ENCODE measurements at places on chromosomes 1 and 21. TPM values are rescaled to one million over a fixed set of nuclear protein-coding genes. Genes with fewer than 3 reads are reported as not detected.

GRCh38 chr1:234132795-234133194, 228.3 kb downstream of the SLC35F3 start:
- DNase-seq: no peak

Gene TENT5C
- 55.9 TPM for polyA plus RNA-seq

Gene SH3D21
- not detected for polyA plus RNA-seq

- no peak for DNase-seq
Measured at GRCh38 chr1:22827666-22828483, 117.2 kb downstream of the EPHB2 start.

GRCh38 chr1:42392255-42392654, 11.7 kb downstream of the RIMKLA start:
- no peak for DNase-seq

DNA sequence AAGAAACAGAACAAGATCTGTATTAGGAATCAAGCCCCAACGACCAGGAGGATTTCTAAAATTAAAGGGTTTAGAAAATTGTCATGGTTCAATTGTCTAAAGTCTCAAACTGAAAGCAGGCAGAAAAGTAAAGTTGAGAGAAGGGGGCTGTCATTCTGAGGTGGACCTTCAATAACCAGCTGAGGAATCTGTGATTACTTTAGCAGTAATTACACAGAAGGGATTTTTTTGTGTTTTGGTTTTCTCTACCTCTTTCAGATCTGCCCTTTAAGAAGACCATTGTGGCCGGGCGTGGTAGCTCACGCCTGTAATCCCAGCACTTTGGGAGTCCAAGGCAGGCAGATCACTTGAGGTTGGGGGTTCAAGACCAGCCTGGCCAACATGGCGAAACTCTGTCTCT, 17.4 kb downstream of the AIDA start:
- no peak for DNase-seq

Gene S100A12
- 7.8 TPM for polyA plus RNA-seq

Gene CLCA4
- not detected for polyA plus RNA-seq

Gene CA14
- 1.1 TPM for polyA plus RNA-seq

DNA sequence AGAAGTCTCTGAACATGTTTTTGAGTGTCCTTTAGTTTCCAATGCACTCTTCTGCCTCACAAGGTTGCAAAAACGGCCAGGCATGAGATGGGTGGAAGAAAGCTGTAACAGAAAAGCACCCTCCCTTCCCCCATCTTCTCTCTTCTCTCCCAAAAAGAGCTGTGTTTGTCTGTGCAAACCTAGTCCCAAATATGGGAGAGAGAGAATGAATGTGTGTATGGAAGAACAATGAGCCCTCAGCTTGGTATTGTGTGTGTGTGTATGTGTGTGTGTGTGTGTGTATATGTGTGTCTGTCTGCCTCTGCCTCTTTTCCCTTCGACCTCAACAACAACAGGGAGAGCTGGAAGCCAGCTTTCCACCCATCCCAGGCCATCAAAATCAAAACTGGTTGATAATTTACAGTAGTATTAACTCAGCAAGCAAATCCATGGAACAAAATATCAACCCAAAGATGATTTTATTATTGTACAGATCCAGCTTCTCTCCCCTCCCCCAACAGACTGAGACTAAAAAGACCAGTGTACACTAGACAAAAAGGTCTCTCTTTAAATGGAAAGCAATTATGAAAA, 1.8 kb downstream of the RERE start:
- no peak for DNase-seq

DNA sequence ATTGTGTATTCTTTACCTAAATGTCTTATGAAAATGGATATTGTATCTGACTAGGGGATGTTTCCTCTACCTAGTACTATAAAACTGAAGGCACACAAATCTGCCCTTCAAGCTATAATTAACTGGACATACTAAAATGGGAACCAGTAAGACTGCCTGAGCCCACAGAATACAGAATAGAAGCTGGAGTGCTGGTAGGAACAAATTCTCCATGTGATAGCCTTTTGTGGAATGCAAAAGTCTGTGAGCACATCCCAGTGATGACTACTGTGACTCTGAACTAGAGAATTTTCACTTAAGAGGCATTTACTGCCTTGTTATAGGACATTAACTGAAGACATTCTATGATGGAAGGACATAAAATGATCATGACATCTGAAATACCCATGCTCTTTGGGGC, 30.3 kb downstream of the KIFAP3 start:
- DNase-seq: no peak

Gene TNN
- not detected for polyA plus RNA-seq

Gene HNRNPU
- polyA plus RNA-seq: 288 TPM

Gene SMAP2
- 946 TPM for polyA plus RNA-seq

GRCh38 chr1:222547944-222548671, at the start of gene HHIPL2:
Gene HHIPL2 (minus strand): TSS chr1:222548104. CDS start chr1:222548044, 60 bp downstream.
- DNase-seq: no peak

Gene COL24A1
- polyA plus RNA-seq: not detected

Gene NOL9
- polyA plus RNA-seq: 12.0 TPM

DNA sequence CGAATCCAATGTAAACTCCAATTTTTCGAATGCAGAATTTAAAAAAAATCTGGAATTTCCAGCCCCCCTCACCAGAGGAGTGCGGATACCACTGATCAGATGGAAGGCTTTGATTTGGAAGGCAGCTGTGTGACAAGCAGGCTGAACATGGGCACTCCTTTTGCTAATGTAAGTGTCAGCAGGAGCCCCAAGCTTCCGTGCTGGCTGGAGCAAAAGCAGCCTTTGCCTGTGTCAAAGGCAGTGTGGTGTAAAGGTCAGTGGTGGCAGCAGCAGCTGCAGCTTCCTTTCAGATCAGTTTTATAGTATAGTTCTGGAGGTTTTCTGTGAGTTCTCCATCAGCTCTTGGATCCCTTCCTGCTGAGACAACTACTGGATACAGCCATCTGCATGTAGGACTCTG, 259.9 kb downstream of the CTH start:
- no peak for DNase-seq

Gene HPCAL4
- not detected for polyA plus RNA-seq

Gene PCAT6
- not detected for polyA plus RNA-seq

GRCh38 chr1:203570805-203571204, 55.8 kb upstream of the ATP2B4 start:
- no peak for DNase-seq

DNA sequence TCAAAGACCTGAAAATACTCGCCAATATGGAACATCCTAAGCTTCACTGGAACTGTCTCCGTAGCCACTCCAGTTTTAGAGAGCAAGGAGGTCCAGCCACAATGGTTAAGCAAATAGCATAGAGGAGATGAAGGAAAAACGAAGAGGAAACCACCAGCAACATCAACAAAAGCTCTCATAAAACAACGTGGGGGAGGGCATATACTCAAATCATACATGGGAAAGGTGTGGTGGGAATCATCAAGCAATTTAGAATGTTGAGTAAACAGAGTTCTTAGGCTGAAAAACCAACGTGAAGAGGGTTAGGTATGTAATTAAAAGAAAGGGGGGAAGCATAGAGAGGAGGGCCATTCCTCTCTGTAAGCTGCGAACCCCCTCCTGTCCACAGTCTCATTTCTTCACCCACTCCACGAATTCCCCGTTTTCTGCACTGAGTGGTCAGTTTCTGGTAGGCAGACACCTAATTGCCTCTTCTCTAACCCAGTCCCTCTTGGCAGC, 1.0 kb downstream of the TMEM59 start:
- no peak for DNase-seq

Gene TFAP2E
- not detected for polyA plus RNA-seq

DNA sequence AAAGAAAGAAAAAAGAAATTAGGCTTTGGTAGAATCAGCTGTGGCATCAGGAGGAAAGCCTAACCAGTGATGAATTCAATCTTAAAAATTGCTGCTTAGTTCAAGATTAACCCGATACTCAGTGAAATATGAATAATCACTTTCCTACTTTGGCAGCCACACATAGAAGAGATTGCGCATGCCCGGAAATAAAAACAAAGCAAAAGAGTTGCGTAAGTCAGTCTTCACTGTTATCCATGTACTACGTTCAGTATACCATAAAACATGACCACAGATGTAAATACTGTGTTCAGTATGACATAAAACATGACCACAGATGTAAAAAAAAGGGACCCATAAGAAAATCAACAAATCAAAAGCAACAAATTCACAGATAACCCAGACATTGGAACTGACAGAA, 19.2 kb downstream of the CD1D start:
- no peak for DNase-seq

GRCh38 chr1:205447457-205448341, 8.1 kb downstream of the BLACAT1 start:
- no peak for DNase-seq

DNA sequence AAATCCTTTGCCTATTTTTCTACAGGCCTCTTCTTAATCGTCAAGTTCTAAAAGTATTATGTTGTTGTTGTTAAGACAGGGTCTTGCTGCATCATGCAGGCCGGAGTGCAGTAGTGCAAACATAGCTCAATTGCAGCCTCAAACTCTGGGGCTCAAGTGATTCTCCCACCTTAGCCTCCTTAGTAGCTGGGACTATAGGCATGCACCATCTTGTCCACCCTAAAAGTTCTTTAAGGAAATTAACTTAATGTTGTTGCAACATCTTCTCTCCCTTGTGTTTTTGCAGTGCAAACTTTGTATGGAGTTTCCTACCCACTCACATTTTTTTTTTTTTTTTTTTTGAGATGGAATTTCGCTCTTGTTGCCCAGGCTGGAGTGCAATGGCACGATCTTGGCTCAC, 4.1 kb upstream of the VHLL start:
- no peak for DNase-seq

DNA sequence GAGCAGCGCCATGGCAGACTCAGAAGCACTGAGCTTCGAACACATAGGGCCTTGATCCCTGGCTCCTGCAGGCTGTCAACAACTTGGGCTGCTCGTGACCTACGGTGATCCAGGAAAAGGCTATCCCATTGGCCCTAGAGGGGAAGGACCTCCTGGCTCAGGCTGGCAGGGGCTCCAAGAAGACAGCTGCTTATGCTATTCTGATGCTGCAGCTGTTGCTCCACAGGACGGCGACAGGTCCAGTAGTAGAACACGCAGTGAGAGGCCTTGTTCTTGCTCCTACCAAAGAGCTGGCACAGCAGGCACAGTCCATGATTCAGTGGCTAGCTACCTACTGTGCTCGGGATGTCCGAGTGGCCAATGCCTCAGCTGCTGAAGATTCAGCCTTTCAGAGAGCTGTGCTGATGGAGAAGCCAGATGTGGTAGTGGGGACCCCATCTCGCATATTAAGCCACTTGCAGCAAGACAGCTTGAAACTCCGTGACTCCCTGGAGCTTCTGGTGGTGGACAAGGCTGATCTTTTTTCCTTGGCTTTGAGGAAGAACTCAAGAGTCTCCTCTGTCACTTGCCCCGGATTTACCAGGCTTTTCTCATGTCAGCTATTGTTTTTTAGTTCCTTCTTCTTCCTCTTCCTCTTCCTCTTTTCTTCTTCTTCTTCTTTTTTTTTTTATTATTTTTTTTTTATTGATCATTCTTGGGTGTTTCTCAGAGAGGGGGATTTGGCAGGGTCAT, 18.9 kb downstream of the ITLN2 start:
- DNase-seq: peak; percentile 12

DNA sequence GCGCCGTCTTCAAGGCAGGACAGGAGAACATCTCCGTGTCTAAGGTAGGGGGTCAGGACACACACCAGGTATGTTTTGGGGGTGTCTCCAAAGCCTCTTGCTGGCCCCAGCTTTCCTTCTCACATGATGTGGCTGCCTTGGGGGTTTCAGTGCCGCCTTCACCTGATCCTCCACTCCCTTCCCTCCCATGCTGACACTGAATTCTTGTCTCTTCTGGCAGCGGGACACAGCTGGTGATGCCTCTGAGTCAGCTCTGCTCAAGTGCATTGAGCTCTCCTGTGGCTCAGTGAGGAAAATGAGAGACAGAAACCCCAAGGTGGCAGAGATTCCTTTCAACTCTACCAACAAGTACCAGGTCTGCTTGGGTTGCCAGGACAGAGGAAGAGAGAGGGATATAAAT, 13.5 kb downstream of the ATP1A2 start:
- no peak for DNase-seq
